ENCODE measurements at places on chromosomes 11 and 22.

- peak; percentile 71 for DNase-seq
Measured at GRCh38 chr22:43363315-43364168, 20.4 kb upstream of the SCUBE1 start.

DNA sequence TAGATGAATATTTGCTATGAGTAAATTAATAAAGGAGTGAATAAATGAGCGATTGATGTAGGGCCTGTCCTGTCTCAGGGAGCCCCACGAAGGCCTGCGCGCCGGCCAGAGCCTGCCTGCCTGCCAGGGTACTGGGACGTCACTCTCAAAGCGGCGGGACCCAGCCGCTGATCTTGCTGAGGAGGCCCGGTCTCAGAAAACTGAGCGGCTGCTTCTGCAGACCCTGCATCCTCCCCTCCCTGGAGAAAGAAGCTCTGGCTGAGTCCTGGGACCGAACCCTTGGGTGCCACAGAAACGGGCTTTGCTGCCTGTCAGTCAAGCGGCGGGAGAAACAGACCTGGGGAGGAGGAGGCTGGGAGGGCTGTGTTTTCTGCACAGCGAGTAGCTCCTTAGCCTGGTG lies 91.6 kb upstream of the B3GAT1 start:
- no peak for DNase-seq

- DNase-seq: no peak
Measured at GRCh38 chr22:42074846-42075676, 1.0 kb downstream of the PHETA2 start.

GRCh38 chr22:22519591-22519990 lies 479 bp downstream of the ZNF280A start:
- DNase-seq: peak; percentile 55

- peak; percentile 30 for DNase-seq
Measured at GRCh38 chr11:115871161-115871760, 367.0 kb upstream of the CADM1 start.

DNA sequence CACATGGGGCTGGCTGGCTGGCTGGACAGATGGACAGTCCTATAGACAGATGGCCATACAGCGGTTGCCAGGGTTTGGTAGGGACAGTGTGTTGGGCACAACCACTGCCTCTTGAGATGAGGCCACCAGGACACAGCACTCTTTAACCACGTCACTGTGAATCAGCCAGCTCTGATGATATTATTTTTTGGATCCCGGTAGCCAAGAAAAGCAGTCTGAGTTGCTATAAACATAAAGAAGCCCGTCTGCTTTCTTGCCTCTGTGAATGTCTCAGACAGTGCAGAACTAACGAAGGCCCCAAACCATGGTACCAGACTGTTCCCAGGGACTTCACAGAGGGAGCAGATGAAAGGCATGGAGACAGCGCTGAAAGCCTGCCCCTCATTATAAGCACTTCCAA lies 115.9 kb upstream of the CSNK2A3 start:
- DNase-seq: no peak

GRCh38 chr22:42069801-42070516 lies 653 bp downstream of the NAGA start:
- DNase-seq: no peak

GRCh38 chr11:22276535-22276934 lies 61.6 kb upstream of the SLC17A6 start:
- DNase-seq: no peak

DNA sequence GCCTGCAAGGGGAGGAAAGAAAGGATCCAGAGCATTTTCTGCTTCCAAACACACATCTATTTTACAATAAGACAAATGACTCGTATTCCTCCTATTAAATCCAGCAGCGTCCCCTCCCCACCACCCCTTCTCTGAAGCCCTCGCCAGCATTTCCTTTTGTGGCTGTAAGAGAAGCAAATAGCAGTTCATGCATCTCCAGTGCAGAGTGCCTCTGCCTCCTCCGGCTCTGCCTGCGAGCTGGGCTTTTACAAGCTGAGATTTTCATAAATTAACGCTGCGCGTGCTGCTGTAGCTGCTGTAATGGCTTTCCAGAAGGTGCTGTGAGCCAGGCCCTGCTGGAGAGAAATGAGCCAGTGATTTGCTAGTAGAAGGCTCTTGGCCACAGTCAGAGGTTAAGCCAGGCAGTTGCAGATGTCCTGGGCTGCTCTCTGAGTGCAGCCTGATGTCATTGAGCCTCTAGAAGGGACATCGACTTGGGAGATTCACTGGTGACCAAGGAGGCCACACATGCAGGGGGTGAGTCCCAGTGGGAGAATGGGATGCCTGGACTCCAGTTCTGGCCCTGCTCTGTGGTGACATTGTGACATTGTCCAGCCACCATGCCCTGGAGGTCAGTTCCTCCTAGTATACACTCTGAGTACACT lies 134.5 kb upstream of the NAV2 start:
- DNase-seq: no peak

DNA sequence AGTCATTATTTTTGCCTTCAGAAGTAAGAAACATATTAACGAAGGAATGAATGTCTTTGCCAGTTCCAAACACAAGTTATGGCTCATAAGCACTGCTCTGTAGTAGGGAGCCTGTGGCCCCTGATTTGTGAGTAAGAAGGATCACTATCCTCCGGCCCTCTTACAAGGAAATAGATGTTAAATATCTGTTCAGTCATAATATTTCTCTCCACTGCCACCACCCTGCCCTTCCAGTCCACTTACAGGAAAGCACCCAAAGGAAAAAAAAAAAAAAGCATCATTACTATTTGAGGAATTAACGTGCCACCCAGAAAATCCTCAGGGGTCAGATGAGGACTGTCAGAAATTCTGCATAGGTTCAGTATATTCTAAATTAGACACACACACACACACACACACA lies 123.4 kb downstream of the ETS1 start:
- no peak for DNase-seq

- DNase-seq: no peak
Measured at GRCh38 chr11:6664551-6664950, 8.9 kb upstream of the DCHS1 start.

DNA sequence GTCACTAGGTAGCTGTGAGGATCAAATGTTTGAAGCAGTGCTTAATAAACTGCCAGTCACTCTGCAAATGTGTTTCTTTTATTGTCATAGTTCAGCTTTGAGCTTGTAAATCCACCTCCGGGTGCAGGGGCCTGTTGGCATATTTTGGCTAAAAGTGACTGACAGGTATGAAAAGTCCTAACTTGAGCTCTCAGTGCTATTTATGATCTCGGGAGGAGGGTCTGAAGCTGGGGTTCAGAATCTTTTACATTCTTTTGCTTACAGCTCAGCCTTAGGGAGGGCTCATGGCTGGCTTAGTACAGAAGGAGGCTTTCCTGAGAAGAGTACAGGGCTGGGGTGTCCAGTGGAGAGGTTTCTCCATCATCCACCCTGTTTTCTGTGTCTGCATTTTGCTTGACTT lies 1.5 kb downstream of the ASPHD2 start:
- no peak for DNase-seq
